GM04503 (cell line): ENCODE measurements at places on chromosomes 4 and X.

DNA sequence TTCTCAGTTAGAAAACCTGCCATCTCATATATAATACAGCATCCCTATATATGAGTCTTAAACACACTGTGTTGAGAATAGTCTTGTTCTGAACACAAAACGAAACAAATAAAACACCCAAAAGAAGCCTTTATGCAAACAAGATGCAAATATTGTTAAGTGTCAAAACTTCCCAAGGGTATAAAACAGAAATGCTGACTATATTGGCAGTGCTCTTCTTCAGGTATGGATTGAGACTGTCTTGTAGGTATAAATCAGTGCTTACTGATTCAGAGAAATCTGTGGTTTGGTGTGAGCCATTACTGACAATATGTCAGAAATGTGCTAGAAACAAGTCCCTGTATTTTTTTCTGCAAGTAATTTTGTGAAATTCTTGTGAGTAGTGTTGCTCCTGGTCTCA, 82.8 kb upstream of the CTSO start:
- DNase-seq = no peak

DNA sequence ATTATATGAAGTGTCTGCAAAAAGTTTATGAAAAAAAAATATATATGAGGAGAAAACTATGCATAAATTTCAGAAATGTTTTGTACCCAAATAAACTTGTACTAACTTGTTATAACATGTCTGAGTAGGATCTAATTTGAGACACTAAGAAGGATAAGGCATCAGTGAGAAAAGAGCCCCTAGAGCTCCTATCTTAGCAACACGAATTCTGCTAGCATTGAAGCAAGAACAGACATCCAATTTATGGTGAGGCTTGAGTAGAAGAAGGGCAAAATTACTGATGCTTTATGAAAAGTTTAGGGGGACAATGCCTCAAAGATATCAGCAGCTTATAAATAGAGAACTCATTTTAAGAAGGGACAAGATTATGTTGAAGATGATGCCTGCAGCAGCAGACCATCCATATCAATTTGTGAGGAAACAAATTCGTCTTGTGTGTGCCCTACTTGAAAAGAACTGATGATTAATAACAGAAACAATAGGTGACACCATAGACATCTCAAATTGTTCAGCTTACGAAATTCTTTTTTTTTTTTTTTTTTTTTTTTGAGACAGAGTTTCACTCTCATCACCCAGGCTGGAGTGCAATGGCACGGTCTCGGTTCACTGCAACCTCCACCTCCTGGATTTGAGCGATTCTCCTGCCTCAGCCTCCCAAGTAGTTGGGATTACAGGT, 35.7 kb upstream of the ADAM29 start:
- no peak for DNase-seq

GRCh38 chr4:3299976-3300671, 7.3 kb downstream of the RGS12 start:
- no peak for DNase-seq

- DNase-seq = no peak
Measured at GRCh38 chr4:76993787-76994641, 44.5 kb downstream of the SEPTIN11 start.

GRCh38 chrX:103791228-103791627, 14.6 kb downstream of the PLP1 start:
- no peak for DNase-seq

- DNase-seq = no peak
Measured at GRCh38 chr4:185211035-185211434, 1.6 kb downstream of the SNX25 start.

DNA sequence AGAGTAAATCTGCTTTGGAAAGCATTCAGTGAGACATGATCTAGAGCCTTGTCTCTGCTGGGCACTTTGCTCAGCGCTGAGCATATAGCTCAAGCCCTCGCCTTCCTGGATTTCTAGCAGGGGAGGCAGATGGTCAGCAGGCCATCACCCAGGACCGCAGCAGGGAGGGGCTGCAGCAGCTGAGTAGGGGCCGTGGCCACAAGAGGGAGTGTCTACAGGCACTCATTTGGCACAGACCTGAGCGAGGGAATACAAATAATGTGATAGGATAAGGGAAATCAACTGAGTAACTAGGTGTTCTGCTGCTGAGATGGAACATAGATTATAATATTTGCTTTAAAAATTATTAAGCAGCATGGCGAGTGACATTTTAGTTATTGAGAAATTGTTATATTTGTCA, 30.2 kb downstream of the OFD1 start:
- DNase-seq = no peak

- no peak for DNase-seq
Measured at GRCh38 chrX:8879750-8880149, 78.6 kb upstream of the FAM9A start.

- no peak for DNase-seq
Measured at GRCh38 chr4:138426786-138427185, 184.6 kb upstream of the SLC7A11 start.

GRCh38 chr4:93370256-93370655, 458.3 kb upstream of the ATOH1 start:
- DNase-seq = no peak

DNA sequence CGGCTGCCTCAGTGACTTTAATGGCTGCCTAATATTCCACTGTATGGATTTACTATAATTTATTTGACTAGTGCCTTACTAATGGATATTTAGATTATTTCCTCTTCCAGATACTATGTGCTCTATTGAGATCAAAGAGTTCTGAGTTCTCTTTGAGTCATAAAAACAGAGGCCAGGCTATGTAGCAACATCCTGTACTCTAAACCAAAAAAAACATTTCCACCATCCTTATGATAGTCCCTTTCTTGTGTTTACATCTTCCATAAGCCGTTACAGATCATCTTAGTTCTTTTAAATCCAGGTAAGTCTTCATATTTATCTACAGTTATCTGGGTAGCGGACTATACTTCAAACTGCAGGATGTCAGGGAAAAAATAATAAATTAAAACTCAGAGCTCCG, 56.6 kb upstream of the TMEM184C start:
- DNase-seq = no peak

DNA sequence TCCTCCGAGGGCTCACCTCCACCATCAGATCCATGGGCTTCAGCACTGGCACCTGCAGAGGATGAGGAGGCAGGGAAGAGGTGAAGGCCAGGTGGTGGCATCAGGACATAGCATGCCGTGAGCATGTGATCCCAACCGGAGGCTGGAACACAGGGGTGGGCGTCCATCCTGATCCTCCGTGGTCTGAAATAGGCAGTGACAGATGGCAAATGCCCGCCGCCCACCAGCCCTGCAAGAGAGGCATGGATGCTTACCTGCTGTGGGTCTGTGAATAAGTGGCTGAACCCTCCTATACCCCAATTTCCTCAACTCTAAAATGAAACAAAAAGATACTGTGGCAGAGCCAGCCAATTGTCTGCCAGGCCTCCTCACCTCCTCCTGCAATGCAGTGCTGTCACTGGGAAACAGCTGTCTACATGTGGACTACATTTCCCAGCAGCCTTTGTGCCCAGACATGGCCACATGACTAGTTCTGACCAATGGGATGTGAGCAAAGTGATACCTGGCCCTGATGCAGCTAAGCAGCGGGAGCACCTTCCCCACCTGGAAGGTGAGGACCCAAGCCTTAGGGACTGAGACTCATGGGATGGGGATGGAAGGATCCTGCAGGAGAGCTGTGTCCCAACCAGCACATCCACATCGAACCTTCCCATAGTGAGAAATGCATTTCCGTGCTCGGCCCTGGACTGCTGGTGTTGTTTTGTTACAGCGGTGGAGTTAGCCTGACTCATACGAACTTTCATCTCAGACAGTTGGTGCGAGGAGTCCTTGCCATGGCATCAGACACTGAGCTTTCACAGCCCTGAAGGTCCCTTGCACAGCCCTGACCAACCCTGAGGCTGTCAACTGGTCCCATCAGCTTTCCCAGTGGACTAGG, 99.5 kb downstream of the PPP2R2C start:
- no peak for DNase-seq

GRCh38 chrX:19555236-19555635, 39.9 kb upstream of the MAP3K15 start:
- DNase-seq = no peak

GRCh38 chrX:137194164-137194563, 160.4 kb upstream of the GPR101 start:
- DNase-seq = no peak

- DNase-seq = no peak
Measured at GRCh38 chrX:39307488-39307887, 506.2 kb downstream of the MID1IP1 start.

GRCh38 chrX:17494216-17494615, 119.2 kb downstream of the NHS start:
- DNase-seq = no peak

- DNase-seq = no peak
Measured at GRCh38 chrX:103747163-103747562, 29.5 kb upstream of the PLP1 start.

GRCh38 chr4:102193145-102193544, 152.1 kb downstream of the SLC39A8 start:
- DNase-seq = no peak

GRCh38 chr4:74635490-74636123, 158.7 kb downstream of the BTC start:
- DNase-seq = no peak

GRCh38 chrX:41946235-41946634, 22.9 kb upstream of the CASK start:
- no peak for DNase-seq

- DNase-seq = no peak
Measured at GRCh38 chrX:24550166-24550565, 85.1 kb downstream of the PDK3 start.

GRCh38 chrX:43003939-43004338, 226.0 kb upstream of the PPP1R2C start:
- DNase-seq = no peak

DNA sequence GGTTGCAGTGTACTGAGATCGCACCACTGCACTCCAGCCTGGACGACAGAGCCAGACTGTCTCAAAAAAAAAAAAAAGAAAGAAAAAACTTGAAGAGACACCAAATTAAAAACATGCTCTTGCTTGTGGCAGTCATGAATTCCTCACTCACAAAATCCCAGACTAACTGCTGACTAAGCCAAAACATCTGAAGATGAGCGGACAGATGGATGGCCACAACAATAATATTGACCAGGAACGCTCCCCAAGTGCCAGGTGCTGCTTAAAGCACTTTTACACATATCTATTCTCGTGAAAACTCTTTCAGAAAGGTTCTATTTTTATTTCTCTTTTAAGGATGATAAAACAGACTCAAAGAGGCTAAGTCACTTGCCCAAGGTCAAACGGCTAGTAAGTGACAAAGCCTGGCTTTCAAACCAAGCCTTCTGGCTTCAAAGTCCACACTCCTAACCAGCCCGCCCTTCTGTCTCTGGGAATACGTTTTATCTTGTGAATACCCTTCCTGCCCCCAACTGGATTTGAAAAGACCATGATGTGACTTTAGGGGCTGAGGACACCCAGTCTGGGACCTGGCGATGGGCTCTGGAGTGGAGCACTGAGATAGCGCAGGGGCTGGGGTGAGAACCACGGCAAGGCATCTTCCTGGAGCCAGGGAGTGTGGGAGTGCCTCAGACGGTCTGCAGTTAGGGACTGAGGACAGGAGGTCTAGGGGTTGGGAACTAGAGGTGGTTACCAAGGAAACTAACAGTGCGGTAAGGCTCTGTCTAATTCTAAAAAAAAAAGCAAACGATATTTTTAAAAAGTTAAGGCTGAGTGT, 9.5 kb upstream of the CXCR3 start:
- no peak for DNase-seq

DNA sequence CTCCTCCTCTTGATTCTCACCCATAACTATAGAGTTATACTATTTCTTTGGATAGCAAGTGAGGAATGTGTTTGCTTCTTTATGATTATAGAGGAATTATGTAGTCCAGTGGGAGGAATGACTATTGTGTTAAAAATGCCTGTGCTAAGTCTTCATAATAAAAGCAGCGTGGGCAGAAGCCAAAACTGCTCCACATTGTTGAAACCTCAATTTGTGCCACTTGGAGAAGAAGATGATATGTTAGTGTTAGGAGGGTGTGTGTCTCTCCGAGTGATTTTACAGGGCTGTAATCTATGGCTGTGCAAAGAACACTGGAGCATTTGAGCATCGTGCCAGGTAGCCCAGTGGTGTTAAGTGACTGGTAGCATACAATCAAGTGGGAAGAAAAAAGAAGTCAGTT, 74.3 kb downstream of the FRAS1 start:
- peak; percentile 56 for DNase-seq

DNA sequence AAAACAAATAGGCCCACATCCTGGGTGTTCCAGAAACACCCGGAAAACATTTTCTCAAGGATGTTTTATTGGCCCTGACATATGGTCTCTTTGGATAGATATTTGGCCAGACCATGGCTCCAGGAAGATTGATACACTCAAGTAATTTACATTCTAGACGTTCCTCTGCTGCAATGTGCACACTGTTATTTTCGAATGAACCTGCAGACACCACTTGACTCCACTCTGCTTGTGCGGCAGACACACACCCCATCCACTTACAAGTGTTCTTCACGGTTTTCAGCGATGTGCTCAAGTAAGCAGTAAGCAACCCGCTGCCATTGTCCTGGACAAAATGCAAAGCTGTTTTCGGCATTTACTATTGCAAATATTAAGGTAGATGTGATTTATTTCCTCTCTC, 12.0 kb upstream of the GPM6A start:
- no peak for DNase-seq

- no peak for DNase-seq
Measured at GRCh38 chr4:61068060-61068459, 132.1 kb upstream of the ADGRL3 start.

- DNase-seq = no peak
Measured at GRCh38 chr4:8834681-8835220, 36.9 kb downstream of the HMX1 start.

- no peak for DNase-seq
Measured at GRCh38 chr4:45063696-45064095, 337.3 kb upstream of the GNPDA2 start.

- no peak for DNase-seq
Measured at GRCh38 chr4:118033148-118034052, 886 bp upstream of the NDST3 start.

- no peak for DNase-seq
Measured at GRCh38 chr4:133152330-133152821, 3.3 kb downstream of the PCDH10 start.

DNA sequence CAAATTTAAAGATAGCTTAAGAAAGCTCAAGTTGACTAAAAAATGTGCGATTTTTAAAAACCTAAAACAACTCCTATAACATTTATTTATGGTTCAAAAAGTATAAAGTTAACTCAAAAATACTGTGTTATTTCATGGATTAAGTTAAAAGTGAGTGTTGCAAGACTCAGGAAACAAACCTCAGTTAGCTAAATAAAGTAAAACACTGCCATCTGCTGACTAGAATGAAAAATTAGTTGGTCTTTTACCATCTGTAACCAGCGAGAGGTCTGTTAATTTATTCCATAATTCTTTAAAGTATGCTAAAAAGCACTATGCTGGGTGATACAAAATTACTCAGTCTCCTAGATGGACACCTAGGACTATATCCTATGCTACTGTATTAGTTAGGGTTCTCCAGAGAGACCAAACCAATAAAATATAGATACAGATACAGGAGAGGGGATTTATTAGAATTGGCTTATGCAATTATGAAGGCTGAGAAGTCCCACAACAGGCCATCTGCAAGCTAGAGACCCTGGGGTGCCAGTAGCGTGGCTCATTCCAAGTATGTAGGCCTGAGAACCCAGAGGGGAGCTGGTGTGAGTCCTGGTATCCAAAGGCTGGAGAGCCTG, 4.9 kb upstream of the WDFY3 start:
- DNase-seq = no peak

GRCh38 chr4:174262624-174263444, 20.6 kb downstream of the FBXO8 start:
- no peak for DNase-seq
